Bone marrow (tissue), 2 donors: ENCODE measurements at places on chromosomes 5 and 9.

GRCh38 chr5:170475294-170476000 is 28.4 kb upstream of the KCNIP1 start:
- no peak for DNase-seq

GRCh38 chr5:121967187-121967586 is 5.4 kb downstream of the SRFBP1 start:
- no peak for DNase-seq

DNA sequence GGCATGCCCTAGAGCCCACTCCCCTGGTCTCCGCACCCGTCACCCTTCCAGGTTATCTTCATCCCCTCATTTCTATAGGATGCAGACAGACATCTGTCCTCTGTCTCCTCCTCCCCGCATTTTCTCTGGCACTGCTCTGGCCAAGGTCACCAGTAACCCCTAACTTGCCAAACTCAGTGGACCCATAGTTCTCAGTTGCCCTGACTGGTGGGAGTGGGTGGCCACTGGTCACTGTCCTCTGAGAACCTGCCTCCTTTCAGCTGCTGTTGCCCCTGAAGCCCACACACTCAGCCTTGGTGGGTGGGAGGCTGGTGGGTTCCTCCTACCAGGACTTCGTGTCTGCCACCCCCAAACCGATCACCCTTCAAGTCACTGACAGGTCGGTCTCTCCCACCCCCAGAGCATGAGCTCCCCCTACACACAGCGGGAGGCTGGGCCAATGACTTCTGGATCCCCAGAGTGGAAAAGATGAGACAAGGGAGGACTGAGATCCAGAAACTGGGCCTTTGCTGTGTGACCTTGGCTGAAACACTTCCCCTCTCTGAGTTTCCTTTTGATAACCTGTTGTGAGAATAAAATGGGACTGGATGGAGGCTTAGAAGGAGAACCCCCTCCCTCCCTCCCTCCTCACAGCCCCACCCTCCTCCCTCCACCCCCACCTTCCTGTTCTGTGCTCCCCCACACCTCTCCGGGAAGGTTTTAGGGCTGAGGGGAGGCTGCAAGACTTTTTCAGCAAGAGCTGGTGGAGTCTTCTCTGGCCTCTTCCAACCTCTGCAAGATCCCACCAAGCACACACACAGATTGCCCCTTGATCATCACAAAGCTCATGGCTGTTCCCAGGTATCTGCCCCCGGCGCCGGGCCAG is 2.4 kb upstream of the DBN1 start:
- no peak for DNase-seq

DNA sequence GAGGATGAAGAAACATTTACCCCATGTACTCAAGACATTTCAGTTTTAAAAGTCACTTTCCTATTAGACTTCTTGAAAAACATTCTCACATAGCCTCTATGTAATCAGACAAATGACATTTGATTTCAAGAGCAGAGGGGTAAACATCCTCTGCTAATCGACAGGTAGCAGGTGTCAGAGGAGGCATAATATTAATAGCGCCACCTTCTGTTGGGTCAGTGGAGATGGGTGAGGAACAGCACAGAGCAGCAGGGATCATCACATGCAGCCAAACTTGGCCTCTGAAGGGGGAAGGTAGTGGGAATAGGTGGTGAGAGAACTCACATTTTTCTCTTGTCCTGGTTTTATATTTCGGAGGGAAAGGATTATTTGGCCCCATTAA is 3.3 kb upstream of the LSM11 start:
- DNase-seq = no peak

DNA sequence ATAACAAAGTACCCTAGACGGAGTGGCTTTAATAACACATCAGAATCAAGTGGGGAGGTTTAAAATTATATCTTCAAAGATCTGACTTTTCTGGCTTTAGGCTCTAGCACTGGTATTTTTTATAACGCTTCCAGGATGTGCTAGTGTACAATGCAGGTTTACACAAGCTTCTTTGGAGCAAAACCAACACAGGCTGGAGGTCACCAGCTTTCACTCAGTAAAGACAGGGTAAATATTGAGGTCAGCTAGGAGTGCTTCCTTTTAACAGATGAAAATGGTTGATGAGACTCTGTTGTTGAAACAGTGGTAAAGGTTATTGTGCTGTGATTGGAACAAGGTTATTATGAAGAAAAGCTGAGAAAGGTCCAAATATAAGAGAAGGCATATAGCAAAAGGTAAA is 414.2 kb downstream of the TAF11L14 start:
- DNase-seq = no peak
